ENCODE measurements at places on chromosomes 1 and 21.

- H3K4me3 ChIP-seq, result peak overlapping the region; percentile 23
- H3K4me1 ChIP-seq, result peaks cover 51% of the 10 kb centered on the region
- H3K27ac ChIP-seq, result peak overlapping the region; percentile 86
- peaks cover 2% of the 10 kb centered on the region for H3K36me3 ChIP-seq
Observed at GRCh38 chr1:58857680-58858673, 74.1 kb upstream of the JUN start.

- no peak overlapping the region for H3K4me3 ChIP-seq
- no peaks in the 10 kb centered on the region for H3K36me3 ChIP-seq
- H3K4me1 ChIP-seq, result no peaks in the 10 kb centered on the region
- DNase-seq, result no peak
- H3K27me3 ChIP-seq, result peaks cover 23% of the 10 kb centered on the region
Observed at GRCh38 chr1:168167806-168168205, 11.0 kb upstream of the TIPRL start.

DNA sequence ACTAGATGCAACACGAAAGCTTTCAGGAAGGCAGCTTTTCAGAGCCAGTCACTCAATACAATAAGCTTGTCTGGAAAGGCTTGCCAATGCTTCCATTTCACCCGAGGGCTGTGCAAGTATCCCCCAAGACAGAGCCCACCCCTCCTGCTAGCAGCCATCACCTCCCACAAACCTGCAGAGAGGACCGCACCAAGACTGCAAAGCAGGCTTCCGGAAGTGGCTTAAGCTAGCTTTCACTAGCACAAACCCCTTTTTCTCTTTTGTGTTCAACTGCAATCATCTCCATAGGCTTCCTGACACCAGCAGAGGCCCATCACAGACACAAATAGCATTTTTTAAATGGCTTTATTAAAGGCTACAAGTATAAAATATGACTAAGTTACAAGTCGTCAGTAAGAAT, 31.5 kb downstream of the C1orf198 start:
- no peak overlapping the region for H3K27ac ChIP-seq
- H3K27me3 ChIP-seq, result peaks cover 33% of the 10 kb centered on the region
- H3K36me3 ChIP-seq, result peaks cover 1% of the 10 kb centered on the region
- DNase-seq, result no peak

DNA sequence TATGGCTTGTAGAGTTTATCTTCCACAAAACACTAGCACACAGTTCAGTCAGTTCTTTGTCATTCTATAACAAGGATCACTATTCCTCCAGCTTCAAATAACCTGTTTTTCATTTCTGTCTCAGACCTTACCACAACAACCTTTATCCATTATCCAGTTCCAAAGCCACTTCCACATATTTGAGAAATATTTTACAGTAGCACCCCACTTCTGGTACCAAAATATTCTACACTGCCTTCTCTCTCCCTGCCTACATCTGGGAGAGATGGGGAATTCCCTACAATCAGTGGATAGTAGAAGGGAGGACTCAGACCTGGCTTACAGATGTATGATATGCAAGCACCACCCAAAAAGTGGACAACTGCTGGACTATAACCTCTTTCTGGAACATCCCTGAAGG, 651.4 kb downstream of the ADGRL2 start:
- H3K27me3 ChIP-seq, result no peaks in the 10 kb centered on the region
- no peaks in the 10 kb centered on the region for H3K4me1 ChIP-seq
- H3K4me3 ChIP-seq, result no peak overlapping the region
- no peak overlapping the region for H3K27ac ChIP-seq
- no peak for DNase-seq

- DNase-seq, result no peak
- H3K27me3 ChIP-seq, result no peaks in the 10 kb centered on the region
- no peak overlapping the region for H3K4me3 ChIP-seq
- no peak overlapping the region for H3K27ac ChIP-seq
Observed at GRCh38 chr21:34609244-34609932, 5.5 kb downstream of the RCAN1 start.

All from central memory CD8-positive, alpha-beta T cell (primary cell).